ENCODE measurements at places on chromosomes 4 and X.

DNA sequence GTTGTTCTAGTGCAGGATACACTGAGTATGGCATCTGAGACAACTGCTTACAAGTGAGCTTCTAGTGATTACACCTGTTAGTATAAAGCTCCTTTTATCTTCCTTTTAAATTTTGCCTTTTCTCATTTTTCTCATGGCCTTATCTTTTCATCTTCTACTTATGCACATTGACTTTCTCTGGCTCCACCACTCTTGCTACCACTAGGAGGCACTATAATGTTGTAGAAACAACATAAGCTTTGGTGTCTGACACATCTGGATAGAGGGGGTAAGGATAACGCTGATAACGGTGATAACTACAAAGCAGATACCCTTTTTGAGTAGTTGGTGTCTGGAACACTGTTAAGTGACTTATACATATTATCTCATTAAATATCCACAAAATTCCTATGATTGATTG, 187.4 kb upstream of the TEX13C start:
- DNase-seq: peak; percentile 1

DNA sequence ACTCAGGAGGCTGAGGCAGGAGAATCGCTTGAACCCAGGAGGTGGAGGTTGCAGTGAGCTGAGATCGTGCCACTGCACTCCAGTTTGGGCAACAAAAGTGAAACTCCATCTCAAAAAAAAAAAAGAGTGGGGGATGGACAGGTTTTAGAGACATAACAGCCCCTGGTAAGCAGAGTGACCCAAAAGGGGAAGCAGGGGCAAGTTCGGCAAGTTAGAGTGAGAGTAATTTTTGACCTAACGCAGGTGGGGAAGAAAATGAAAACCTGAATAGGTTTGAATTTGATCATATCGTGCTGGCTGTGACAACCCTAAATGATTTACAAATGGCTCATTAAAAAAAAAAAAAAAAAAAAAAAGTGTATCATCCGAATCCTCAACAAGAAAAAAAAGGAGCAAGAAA, 25.7 kb upstream of the TMEM131L start:
- DNase-seq: no peak

GRCh38 chr4:183157215-183157614, 58.2 kb downstream of the WWC2 start:
- DNase-seq: no peak

GRCh38 chr4:105116616-105117319, 29.9 kb upstream of the TET2 start:
- peak; percentile 20 for DNase-seq

- no peak for DNase-seq
Measured at GRCh38 chr4:120491481-120491880, 424.8 kb upstream of the MAD2L1 start.

GRCh38 chr4:53702334-53703266, 111.3 kb upstream of the LNX1 start:
- peak; percentile 13 for DNase-seq

Data from inflammatory macrophage treated with lipopolysaccharide for 4 hours (primary cell).